ENCODE measurements at places on chromosomes 2 and 18.

DNA sequence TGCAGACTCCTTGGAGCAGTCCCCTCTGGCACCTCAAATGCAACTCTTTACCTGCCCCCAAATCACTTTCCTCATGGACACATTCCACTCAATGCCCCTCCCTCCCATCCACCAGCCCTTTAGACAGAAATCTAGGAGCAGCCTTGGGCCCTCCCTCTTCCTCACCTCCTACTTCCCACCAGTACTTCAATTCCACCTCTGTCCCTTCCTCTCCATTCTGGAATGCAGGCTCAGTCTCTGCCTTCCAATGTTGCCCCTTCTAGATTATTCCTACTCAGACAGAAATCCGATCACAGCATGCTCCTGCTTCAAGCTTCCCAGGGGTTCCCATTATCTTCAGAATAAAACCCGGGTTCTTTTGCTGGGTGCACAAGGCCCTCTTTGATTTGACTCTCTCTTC is 62.1 kb downstream of the MTHFD2 start:
- no peak for DNase-seq

- no peak for DNase-seq
These were observed 75.8 kb upstream of the WIPF1 start for GRCh38 chr2:174673440-174673839.

DNA sequence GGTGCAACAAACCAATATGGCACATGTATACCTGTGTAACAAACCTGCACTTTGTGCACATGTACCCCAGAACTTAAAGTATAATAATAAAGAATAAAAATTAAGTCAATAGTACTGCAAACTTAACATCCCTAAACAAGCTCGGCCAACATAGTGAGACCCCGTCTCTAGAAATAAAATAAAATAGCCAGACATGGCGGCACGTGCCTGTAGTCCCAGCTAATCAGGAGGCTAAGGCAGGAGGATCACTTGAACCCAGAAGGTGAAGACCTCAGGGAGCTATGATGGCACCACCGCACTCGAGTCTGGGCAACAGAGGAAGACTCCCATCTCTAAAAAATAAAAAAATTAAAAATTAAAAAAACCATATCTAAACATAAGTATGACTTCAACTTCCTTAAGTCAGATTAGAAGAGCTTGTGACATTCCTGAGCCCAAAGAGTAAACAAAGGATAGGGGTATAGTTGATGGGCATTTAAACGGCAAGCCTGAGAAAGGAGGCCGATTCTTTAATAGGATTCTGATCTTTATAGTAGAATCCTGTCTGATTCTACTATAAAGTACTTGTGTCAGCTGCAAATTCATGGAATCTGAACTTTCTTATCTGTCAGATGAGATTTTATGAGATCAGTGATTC is 1.6 kb downstream of the FAM124B start:
- DNase-seq = no peak

GRCh38 chr2:36338124-36338826 is 17.3 kb upstream of the CRIM1 start:
- DNase-seq = no peak

DNA sequence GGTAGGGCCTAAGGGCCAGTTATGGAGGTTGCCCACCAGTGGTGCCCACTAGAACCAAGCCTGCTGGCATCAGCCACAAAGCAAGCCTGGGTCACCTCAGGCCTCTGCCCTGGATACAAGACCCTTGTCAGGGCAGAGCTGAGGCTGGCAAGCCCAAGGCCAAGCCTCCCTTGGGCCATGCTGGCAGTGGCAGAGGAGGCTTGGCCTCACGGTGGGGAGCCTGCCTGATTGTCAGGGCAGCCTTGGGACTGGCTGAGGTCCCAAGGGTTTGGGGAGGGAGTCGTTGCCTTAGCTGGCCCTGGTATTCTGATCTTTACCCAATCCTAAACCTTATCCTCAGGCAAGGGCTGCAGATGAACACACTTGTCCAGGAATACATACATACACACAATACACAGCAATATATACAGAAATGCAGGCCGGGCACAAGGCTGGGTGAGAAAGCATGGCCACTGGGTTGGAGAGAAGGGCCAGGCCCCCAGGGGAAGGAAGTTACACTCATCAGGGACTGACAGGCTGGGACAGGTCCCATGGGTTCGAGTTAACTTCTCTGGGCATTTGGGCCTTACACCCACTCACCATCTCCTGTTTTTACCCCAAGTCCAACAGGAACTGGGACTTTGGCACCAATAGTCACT is 21.0 kb downstream of the CCT7 start:
- no peak for DNase-seq

DNA sequence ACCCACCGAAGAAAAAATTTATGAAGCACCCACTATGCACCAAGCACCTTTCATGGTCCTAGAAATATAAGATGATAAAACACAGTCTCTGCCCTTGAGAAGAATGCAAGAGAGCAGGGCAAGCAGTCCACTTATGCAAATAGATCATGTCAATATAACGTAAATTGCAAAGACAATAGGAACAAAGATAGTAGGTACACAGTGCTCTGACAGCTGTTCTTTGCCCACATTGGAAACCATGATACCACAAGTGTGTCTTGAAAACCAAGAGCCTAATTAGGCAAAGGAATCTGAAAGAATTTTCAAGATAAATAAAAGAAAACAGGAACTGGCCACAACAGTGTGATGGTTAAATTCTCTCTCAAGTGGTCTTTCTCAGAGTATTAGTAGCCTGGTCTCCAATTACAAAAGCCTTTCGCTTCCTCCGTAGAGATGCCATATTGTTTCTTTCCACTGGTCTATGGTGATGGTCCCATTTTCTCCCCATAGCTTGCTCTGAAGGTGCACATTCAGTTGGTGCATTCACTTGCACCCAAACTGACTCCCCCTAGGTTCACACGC is 108.5 kb downstream of the VWC2L start:
- DNase-seq = no peak

DNA sequence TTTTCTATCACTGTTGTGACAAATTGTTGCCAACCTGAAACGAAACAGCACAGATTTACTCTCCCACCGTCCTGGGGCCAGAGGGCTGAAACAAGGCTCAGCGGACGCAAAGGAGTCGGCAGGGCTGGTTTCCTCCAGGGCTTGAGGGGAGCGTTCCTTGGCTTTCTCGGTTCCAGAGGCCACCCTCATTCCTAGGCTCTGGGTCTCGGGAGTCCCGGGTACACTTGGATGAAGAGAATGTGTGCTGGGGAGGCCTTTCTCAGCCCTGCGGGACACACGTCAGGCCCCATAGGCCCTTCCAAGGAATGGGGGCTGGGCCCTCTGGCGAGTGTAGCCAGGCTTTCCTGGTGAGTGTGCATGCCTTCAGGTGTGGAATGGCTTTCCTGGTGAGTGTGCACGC is 287.3 kb upstream of the HS6ST1 start:
- no peak for DNase-seq

DNA sequence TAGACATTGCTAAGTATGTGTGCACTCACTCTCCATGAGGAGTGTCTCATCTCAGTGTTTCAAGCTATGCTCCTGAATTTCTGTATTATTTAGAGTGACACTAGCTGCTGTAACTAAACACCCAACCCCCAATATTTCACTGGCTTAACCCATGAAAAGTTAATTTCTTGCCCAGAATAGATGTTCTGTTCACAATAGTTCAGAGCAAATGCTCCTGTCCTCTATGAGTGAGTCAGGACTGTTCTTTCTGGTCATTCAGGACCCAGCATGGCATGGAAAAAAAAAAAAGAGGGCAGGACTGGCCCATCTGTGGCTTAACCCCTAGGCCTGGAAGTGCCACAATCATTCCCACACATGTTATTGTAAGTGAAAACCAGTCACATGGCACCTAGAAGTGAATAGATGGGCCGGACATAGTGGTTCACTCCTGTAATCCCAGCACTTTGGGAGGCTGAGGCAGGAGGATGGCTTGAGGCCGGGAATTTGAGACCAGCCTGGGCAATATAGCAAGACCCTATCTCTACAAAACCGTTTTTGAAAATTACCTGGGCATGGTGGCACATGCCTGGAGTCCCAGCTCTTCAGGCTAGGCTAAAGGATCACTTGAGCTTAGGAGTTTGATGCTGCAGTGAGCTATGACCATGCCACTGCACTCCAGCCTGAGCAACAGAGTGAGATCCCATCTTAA is 663.6 kb downstream of the IRS1 start:
- DNase-seq = no peak
